ENCODE measurements at places on chromosomes 16 and 17.

- no peak for DNase-seq
Observed at GRCh38 chr16:3503523-3503922, 2.7 kb downstream of the CLUAP1 start.

DNA sequence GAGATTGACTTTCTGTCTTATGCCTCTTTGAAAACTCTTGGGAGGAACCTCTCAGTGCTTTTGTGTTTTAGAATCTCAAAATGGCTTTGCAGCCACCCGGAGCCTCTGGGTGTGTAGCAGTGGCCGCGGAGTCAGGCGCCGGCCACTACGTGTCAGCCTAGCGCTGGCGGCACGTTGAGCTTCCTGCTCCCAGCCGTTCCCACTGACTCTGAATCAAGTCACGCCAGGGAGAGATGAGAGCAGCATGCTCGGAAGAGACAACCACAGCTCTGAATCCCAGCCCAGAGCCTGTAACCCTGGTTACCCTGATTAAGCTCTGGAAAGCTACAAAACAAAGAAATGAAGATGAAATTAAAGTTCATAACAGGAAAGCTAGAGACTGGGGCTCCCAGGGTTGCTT lies 97.4 kb upstream of the CACNG5 start:
- DNase-seq: no peak

GRCh38 chr16:87707097-87707496 lies 58.7 kb downstream of the KLHDC4 start:
- DNase-seq: no peak

DNA sequence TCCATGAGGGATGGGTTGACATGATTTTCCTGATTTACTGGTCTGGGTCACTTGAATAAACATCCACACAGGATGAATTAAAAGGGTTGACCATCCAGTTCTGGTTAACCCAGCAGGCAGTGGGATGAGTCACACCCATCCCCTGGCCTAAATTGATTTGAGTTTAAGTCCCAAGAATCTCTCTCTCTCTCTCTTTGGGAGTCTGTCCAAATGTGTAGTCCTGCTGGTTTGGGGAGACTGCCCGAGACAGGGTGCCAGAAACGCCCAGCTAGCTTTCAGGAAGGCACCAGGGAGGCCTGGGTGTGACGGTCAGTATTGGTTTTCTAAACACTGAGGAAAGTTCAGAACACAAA lies 38.8 kb downstream of the SCPEP1 start:
- DNase-seq: no peak

GRCh38 chr17:48568499-48569239 lies 9.5 kb downstream of the HOXB4 start:
- DNase-seq: no peak
